ENCODE measurements at places on chromosomes 2 and 18.

GRCh38 chr2:118992740-118993391 lies 50.9 kb downstream of the MARCO start:
- peaks cover 57% of the 10 kb centered on the region for H3K27me3 ChIP-seq
- H3K36me3 ChIP-seq: no peaks in the 10 kb centered on the region
- no peaks in the 10 kb centered on the region for H3K4me1 ChIP-seq

DNA sequence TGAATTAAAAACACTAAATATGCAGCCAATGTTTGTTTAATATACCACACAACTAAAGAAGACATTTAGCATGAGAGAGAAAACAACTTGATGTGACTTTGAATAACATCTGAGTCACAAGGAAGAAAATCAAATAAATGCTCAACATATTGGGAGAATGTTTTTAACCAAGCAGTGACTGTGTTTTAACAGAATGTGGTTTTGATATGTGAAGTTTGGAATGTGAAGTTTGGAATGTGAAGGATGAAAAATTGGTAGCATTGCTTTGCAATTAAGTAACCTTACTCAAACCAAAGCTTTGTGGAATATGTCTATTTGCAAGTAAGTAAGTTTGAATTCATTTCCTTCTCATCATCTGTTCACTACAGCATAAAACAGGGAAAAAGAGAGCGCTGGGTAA lies 128.2 kb upstream of the DNAJC10 start:
- no peaks in the 10 kb centered on the region for H3K36me3 ChIP-seq
- H3K4me3 ChIP-seq: no peak overlapping the region
- H3K27me3 ChIP-seq: no peaks in the 10 kb centered on the region
- H3K27ac ChIP-seq: peak overlapping the region; percentile 80
- H3K4me1 ChIP-seq: peaks cover 24% of the 10 kb centered on the region
- no peak for DNase-seq

DNA sequence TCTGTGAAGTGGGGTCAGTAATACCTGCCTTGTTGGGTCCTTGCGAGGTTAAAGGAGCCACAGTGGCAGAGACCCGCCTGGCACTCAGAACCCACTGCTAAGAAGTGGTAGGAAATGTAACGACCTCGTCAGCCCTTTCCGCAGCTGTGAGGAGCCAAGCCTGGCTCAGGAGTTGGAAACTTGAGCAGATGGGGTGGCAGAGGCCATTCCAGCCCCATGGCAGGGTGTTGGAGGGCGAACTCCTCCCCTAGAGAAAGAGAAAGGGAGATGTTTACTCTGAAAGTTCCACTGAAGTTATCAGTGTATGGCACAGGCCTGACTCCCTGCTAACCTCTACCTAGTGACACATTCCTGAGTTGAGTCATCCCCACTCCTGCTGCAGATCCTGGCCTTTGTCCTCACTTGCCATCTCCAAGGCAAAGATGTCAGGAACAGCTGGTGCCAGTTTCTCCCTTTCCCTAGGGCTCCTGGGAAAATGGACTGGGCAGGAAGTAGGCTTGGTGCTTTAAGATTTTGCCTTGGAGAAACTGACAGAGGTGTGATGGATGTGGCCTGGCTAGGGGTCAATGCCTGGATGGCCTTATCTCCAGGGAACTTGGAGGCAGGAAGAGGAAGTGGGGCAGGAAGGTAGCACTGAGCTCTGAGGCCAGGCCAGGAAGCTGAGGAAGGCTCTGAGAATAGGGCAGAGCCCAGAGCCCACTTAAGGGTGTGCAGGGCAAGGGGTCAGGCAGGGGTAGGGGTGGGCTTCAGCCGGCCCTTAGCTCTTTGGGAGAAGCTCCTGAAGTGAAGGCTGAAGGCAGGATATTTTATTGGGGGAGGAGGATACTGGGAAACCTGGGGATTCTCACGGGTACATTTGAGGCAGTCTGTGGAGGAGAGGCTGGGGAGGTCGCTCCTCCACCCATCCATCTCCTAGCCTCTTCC lies 888 bp downstream of the VAMP5 start:
- H3K4me1 ChIP-seq: peaks cover 5% of the 10 kb centered on the region
- no peak overlapping the region for H3K27ac ChIP-seq
- H3K4me3 ChIP-seq: no peak overlapping the region
- H3K36me3 ChIP-seq: peaks cover 7% of the 10 kb centered on the region

DNA sequence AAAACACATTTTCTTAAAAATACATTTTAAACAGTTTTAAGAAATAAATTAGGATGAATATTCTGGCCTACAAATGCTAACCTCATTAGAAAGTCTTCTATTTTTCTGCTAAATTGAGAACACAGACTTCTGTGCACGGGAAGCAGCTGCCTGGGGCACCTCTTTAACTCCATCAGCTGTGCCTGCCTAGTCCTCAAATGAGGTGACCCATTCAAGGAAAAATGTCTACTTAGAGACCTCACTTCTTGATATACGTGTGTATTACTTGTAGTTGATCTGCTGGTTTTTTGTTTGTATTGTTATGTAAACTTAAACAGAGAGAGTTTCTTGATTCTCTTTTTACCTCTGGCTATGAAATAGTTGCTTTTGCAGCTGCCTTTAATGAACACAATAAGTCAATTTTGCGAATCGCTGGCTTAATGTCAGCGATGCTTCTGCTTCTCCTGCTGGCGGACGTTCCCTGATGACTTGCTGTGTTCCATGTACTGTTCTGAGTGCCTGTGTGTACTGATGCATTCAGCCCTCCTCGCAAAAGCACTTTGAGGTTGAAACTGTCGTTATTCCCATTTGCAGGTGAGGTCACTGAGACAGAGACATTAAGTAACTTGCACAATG lies 88.7 kb upstream of the TXNDC2 start:
- no peak overlapping the region for H3K4me3 ChIP-seq
- H3K27me3 ChIP-seq: no peaks in the 10 kb centered on the region
- no peak for DNase-seq

- no peaks in the 10 kb centered on the region for H3K36me3 ChIP-seq
- no peaks in the 10 kb centered on the region for H3K4me1 ChIP-seq
- no peak overlapping the region for H3K4me3 ChIP-seq
- no peak overlapping the region for H3K27ac ChIP-seq
- H3K27me3 ChIP-seq: peaks cover 33% of the 10 kb centered on the region
These were observed 32.4 kb upstream of the NCK2 start for GRCh38 chr2:105712166-105712915.

DNA sequence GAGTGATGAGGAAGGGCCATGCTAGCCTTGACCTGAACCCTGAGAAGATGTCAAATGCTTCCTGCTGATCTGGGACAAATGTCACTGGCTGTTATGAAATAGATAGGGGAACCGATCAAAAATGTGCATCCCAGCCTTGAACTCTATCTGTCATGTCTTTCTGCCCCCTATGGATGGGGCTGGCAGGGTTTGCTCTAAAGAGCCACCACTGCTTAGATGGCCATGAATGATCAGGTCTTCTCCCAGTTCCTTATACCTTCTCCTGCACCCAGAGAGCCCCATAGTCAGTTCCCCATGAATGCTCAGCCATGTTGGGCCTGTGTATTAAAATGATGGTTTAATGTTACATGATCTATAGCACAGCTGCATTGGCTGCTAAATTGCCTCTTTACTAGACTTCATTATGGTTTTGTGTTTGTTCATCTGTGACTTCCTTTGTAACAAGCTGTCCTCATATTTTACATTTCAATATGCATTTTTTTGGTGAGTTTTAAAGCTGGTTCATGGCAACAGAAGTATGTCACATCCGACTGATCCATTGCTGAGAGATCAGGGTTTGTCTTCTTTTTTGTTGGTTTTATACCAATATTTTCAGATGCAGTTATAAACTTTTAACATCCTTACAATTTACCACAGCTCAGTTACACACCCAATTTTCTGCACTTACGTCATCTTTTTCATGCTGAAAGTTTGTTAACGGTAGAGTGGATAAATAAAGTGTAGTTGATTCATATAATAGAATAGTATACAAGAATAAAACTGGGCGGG lies 56.3 kb upstream of the SMAD2 start:
- no peak for DNase-seq
- no peaks in the 10 kb centered on the region for H3K27me3 ChIP-seq
- H3K4me3 ChIP-seq: no peak overlapping the region
- H3K4me1 ChIP-seq: peaks cover 14% of the 10 kb centered on the region

DNA sequence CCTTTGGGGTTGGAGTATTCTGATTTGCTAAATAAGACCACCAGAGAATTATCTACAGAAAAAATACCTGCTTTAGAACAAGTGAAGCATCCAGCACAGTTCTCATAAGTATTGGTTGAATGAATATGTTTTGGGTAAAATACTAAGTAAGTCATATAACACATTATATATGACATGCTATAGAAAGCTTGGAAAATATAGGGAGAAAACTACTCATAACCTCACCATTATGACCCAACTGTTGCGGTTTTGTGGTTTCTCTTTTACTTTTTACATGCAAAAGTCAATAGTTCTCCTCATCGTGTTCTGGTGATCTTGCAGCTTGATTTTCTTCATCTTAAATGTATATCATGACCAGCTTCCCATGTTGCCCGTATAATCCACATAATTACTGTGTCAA lies 66.2 kb downstream of the DIPK1C start:
- H3K4me1 ChIP-seq: peaks cover 10% of the 10 kb centered on the region
- no peak overlapping the region for H3K4me3 ChIP-seq
- no peak overlapping the region for H3K27ac ChIP-seq

- no peak for DNase-seq
- H3K4me1 ChIP-seq: peaks cover 11% of the 10 kb centered on the region
- H3K27me3 ChIP-seq: peaks cover 15% of the 10 kb centered on the region
These were observed 35.6 kb downstream of the TWIST2 start for GRCh38 chr2:238883421-238883901.

GRCh38 chr2:146806364-146807005 lies 1038.3 kb upstream of the ACVR2A start:
- no peak overlapping the region for H3K4me3 ChIP-seq
- no peak overlapping the region for H3K27ac ChIP-seq
- H3K27me3 ChIP-seq: no peaks in the 10 kb centered on the region
- no peak for DNase-seq
- no peaks in the 10 kb centered on the region for H3K36me3 ChIP-seq

DNA sequence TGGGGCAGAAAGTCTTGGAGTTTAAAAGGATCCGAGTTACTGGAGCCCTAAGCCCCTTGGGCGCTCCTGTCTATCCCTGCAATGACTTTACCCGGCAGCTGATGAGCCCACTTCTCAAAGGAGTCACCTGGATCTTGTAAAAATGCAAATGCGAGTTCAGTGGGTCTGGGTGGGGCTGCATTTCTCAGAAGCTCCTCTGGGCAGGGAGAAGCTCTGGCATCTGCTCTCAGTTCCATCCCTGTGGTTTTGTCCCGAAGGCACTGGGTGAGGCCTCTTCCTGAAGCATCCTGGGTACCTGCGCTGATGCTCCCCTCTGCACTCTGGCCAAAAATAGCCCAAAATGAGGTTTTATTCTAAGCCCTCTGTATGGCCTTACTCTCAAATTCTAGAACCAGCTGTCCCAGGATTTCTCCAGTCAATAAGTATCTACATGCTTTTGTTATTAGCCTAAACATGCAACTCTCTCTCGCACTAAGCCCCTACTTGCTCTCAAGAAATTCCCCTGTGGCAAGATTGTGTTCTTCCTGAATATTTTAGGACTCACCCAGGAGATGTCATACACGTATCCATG lies 167.8 kb upstream of the APCDD1 start:
- no peaks in the 10 kb centered on the region for H3K27me3 ChIP-seq
- DNase-seq: no peak
- H3K36me3 ChIP-seq: peaks cover 2% of the 10 kb centered on the region
- peaks cover 19% of the 10 kb centered on the region for H3K4me1 ChIP-seq
- H3K27ac ChIP-seq: no peak overlapping the region

GRCh38 chr2:47189635-47190034 lies 34.5 kb upstream of the STPG4 start:
- H3K27ac ChIP-seq: no peak overlapping the region
- no peaks in the 10 kb centered on the region for H3K27me3 ChIP-seq
- H3K36me3 ChIP-seq: no peaks in the 10 kb centered on the region

DNA sequence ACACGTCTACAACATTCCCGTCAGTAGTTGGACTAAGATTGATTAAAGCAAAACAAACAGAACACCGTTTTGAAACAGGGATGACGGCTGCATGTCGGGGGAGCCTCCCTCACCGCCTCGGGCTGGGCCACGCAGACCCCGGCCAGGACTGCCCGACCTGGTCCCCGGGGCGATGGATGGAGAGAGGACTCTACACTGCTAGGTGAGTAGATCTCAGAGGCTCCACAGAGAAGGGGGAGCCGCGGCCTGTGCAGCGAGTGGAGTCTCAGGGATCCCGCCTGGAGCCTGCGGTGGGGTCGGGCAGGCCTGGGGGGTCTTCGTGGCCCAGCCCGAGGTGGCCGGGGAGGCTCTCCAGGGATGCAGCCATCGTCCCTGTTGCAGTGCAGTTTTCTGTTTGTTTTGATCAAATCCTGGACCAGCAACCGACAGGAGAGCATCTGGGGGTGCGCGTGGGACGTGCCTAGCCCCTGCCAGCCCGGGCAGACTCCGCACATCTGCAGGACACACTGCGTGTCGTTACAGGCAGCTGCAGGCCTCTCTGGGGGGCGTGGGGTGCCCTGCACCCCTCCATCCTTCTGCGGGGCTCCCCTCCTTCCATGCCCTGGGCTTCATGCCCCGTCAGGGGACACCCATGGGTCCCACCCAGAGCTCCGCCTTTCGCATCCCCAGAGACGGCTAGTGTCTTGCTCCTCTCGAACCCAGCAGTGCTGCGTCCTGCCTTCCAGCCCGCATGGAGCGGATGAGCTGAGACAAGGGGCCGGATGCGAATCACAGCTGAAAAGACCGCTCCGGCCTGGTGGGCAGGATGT lies 143.6 kb downstream of the RTP5 start:
- no peaks in the 10 kb centered on the region for H3K4me1 ChIP-seq
- no peak overlapping the region for H3K4me3 ChIP-seq
- no peak overlapping the region for H3K27ac ChIP-seq
- H3K27me3 ChIP-seq: peaks cover 22% of the 10 kb centered on the region

GRCh38 chr2:76953733-76954347 lies 568.3 kb downstream of the LRRTM4 start:
- no peaks in the 10 kb centered on the region for H3K4me1 ChIP-seq
- H3K27ac ChIP-seq: no peak overlapping the region
- DNase-seq: no peak
- H3K4me3 ChIP-seq: no peak overlapping the region
- peaks cover 2% of the 10 kb centered on the region for H3K36me3 ChIP-seq

DNA sequence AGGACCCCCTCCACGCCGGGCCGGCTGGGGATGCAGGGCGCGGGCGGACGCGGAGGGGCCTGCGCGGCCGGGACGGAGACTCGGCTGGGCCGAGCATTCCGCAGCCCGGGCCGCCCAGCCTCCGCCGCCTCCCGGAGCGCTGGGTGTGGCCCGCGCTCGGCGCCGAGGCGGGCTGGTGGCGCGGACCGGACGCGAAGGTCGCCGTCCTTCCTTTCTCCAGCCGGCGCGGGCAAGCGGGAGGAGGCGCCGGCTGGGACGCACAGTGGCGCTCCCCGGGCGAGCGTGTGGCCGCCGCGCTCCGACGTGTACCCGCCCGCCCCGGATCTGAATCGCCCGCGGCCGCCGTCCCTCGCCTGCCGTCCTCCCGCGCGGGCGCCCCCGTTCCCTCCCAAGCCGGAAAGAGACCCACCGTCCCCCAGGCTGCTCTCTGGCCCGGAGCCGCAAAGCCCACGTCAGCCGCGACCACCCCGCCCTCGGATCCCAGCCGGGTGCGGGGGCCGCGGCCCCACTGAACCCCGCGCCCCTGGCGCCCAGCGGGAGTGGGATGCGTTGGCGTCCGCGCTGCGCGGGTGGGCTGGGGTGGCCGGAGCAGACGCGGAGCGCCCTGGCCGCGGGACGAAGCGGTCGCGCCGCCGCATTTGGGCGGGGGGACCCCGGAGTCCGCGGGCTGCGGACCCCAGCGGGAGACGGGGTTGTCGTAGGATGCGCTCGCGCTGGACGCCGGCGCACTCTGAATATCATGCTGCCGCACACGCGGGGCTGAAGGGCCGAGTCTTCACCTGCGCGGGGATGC lies 634 bp downstream of the SPATS2L start:
- H3K27ac ChIP-seq: peak overlapping the region; percentile 94
- DNase-seq: peak; percentile 28
- no peaks in the 10 kb centered on the region for H3K36me3 ChIP-seq
- H3K4me1 ChIP-seq: peaks cover 59% of the 10 kb centered on the region

Data from mesothelial cell of epicardium (in vitro differentiated cells).